Activated naive CD8-positive, alpha-beta T cell treated with anti-CD3 and anti-CD28 coated beads, Interleukin-2, amount 10 ng/mL, durations not matched to agents 7 days and 5 days (primary cell): ENCODE measurements at places on chromosomes 7 and 10. TPM values are rescaled to one million over a fixed set of nuclear protein-coding genes. Genes with fewer than 3 reads are reported as not detected.

The VPS50 gene
- 24.4 TPM for total RNA-seq

DNA sequence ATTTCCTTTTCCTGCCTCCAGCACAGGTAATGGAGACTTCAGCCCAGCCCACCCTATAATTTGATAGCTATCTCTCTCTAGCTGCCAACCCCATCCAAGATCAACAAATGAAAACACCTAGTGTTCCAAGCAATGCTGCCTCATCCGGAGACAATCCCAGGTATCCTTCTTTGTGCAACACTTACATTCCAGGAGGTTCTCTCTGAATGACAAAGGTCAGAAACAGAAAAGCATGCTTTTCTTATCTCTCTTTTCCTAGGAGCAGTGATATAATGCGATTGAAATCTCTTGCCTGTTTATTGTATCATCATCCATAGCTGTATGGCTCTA is 699.3 kb downstream of the INHBA start:
- no peak overlapping the region for H3K27ac ChIP-seq
- no peak overlapping the region for H3K4me3 ChIP-seq
- H3K27me3 ChIP-seq, result no peaks in the 10 kb centered on the region
- H3K36me3 ChIP-seq, result no peaks in the 10 kb centered on the region

GRCh38 chr7:55326081-55326835 is 38.9 kb upstream of the LANCL2 start:
- no peaks in the 10 kb centered on the region for H3K36me3 ChIP-seq
- no peak for DNase-seq
- no peak overlapping the region for H3K27ac ChIP-seq
- peaks cover 17% of the 10 kb centered on the region for H3K27me3 ChIP-seq

The POP7 gene
- 29.6 TPM for total RNA-seq

DNA sequence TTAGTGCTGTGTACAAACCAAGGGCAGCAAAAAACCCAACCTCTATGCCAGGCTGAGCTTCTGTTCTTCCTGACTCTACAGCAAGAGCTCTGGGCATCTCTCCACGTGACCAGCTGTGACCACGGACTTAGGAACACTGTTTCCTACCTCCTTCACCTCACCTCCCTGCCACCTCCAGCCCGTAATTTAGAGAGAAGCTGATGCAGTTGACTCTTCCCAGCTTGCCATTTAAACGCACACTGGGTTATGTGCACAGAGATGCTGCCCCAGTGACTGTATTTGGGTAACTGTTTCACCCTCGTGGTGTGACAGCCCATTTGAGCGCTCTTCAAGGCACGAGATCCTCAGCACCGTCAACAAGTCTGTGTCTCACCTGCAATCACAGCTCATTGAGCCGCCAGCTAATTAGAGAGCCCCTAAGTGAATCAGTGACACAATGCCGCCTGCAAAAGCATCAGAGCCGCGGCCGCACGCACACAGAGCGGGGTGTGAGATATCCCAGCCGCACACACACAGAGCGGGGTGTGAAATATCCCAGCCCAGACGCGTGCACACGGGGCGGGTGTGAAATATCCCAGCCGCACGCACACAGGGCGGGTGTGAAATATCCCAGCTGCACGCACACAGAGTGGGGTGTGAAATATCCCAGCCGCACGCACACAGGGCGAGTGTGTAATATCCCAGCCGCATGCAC is 319.7 kb downstream of the PTPRN2 start:
- no peaks in the 10 kb centered on the region for H3K4me1 ChIP-seq
- H3K4me3 ChIP-seq, result no peak overlapping the region
- H3K27ac ChIP-seq, result no peak overlapping the region
- no peaks in the 10 kb centered on the region for H3K27me3 ChIP-seq
- no peaks in the 10 kb centered on the region for H3K36me3 ChIP-seq

The MEST gene
- total RNA-seq, result 11.6 TPM

- H3K27ac ChIP-seq, result no peak overlapping the region
- peaks cover 2% of the 10 kb centered on the region for H3K36me3 ChIP-seq
- DNase-seq, result no peak
- peaks cover 8% of the 10 kb centered on the region for H3K27me3 ChIP-seq
Observed at GRCh38 chr10:43855667-43856210, 207.1 kb upstream of the ZNF32 start.

The UNCX gene
- not detected for total RNA-seq

GRCh38 chr10:86363833-86364490 is 2.6 kb downstream of the GRID1 start:
- no peak overlapping the region for H3K27ac ChIP-seq
- H3K4me1 ChIP-seq, result peaks cover 9% of the 10 kb centered on the region
- no peaks in the 10 kb centered on the region for H3K36me3 ChIP-seq

DNA sequence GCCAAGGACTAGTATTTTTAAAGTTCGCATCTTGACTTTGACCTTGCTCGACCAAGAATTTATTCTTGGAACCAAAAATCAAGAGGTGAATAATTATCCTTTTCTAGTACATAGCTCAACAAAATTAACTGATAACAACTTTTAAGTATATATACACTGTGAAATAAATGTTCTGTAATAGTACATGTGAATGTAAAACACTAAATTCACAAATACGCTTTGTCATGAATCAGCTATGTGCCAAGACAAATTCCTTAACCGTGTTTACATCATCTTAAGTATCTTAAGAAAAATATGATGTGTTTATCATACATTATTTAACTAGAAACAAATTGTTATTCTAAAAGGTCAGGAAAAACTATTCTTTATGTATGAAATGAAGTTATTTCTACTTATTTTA is 83.3 kb downstream of the CUL2 start:
- H3K4me1 ChIP-seq, result no peaks in the 10 kb centered on the region
- peaks cover 7% of the 10 kb centered on the region for H3K36me3 ChIP-seq
- H3K27me3 ChIP-seq, result no peaks in the 10 kb centered on the region

The VWC2 gene
- not detected for total RNA-seq

The IQCE gene
- 8.3 TPM for total RNA-seq

DNA sequence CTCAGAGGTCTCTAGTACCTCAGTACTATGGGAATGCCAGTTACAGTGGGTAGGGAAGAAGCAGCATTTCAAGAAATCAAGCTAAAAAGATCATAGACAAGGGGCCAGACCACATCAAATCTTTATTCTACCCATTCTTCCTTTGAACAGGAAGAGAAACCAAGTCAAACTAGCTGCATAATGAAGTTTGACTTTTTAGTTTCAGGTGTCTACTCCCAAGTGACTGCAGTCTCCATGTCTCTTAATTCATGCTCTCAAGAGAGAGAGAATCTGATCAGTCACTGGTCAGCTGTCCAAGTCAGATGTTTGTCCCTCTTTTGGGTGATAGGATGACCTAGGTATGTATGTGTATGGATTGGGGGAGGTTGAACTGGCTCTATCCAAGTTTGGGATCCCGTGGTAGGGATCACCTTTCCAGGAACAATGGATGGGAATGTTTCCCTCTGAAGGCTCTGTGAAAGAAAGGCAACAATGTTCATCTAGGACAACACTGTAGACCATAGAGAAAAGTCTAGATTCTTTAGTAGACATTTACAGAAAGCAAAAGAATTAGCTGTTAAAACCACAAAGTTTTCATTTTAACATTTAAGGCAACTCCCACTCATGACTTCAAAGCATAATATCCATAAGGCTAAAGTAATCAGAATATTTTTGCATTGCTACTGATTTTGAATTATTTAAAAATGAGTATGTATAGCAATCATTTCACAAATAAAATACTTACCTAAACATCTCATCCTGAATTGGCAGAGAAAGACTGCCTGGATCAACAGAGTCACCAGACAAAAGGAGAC is 30.1 kb upstream of the PRTFDC1 start:
- peaks cover 10% of the 10 kb centered on the region for H3K4me1 ChIP-seq
- H3K4me3 ChIP-seq, result no peak overlapping the region
- no peak for DNase-seq
- H3K27ac ChIP-seq, result no peak overlapping the region
- peaks cover 3% of the 10 kb centered on the region for H3K27me3 ChIP-seq
- H3K36me3 ChIP-seq, result peaks cover 4% of the 10 kb centered on the region

The TAS2R41 gene
- not detected for total RNA-seq
